HT-29 (cell line): ENCODE measurements at places on chromosomes 12 and 14. TPM values are rescaled to one million over a fixed set of nuclear protein-coding genes. Genes with fewer than 3 reads are reported as not detected.

DNA sequence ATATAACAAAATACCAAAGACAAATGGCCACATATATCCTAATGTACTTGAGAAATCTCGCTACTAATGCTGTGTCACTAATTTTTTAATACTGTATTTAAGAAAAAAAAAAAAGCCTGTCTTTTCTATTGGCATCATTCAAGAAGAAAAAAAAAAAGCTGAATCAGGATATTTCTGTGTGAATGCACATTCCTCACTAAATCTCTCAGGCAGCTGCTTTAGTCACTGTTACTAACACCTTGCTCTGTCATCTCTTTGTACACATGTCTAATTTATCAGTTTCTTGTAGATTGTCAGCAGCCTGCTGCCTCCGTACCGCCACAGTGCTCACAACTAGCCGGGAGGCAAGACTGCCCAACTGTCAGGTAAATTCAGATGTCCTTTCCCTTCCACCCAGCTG, 32.0 kb upstream of the FGD4 start:
- no peak for DNase-seq

GRCh38 chr12:114473717-114474116, 67.8 kb upstream of the TBX5 start:
- DNase-seq = no peak

GRCh38 chr12:106767954-106768822, 6.3 kb upstream of the RIC8B start:
- DNase-seq = no peak

GRCh38 chr14:63910583-63911363, 58.0 kb downstream of the SYNE2 start:
- DNase-seq = no peak

GRCh38 chr14:43356979-43357545, 1150.0 kb downstream of the FSCB start:
- DNase-seq = no peak

Gene AQP2
- 0.10 and 0.21 TPM in 2 replicates for total RNA-seq

GRCh38 chr12:108228746-108229145, 99.7 kb downstream of the WSCD2 start:
- no peak for DNase-seq

- DNase-seq = peak; percentile 41
Measured at GRCh38 chr12:96048393-96048969, 13.1 kb upstream of the LTA4H start.

- DNase-seq = no peak
Measured at GRCh38 chr12:989051-989450, 2.0 kb upstream of the ERC1 start.

Gene MFAP5
- total RNA-seq = not detected in 2 replicates

DNA sequence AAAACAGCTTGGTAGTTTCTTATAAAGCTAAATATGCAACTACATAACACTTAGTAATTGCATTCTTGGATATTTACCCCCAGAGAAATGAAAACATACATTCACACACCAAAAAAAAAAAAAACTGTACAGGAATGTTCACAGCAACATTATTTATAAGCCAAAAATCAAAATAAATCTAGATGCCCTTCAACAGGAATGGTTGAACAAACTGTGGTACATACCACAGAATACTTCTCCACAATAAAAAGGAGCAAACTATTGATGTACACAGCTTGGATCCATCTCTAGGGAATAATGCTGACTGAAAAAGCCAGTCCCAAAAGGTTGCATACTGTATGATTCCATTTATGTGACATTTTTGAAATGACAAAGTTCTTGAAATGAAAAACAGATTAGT, 62.1 kb upstream of the SLC38A4 start:
- no peak for DNase-seq

DNA sequence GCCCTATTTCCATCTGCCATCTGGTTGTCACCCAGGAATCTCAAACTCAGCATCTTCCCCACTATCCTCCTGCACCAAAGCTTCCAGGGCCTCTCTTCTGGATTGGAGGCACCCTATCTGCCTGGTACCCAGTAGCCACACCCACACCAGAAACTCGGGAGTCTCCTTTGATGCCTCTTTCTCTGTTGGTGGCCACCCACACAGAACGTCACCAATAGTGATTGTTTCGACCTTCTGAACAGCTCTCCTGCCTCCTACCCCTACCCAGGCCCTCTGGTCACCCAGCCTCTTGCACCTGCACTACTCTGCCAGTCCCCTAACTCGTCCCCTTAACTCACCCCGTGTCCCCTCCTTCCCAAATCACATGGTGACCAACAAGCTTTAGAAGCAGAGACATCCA, 95.0 kb downstream of the IRF2BPL start:
- DNase-seq = no peak

DNA sequence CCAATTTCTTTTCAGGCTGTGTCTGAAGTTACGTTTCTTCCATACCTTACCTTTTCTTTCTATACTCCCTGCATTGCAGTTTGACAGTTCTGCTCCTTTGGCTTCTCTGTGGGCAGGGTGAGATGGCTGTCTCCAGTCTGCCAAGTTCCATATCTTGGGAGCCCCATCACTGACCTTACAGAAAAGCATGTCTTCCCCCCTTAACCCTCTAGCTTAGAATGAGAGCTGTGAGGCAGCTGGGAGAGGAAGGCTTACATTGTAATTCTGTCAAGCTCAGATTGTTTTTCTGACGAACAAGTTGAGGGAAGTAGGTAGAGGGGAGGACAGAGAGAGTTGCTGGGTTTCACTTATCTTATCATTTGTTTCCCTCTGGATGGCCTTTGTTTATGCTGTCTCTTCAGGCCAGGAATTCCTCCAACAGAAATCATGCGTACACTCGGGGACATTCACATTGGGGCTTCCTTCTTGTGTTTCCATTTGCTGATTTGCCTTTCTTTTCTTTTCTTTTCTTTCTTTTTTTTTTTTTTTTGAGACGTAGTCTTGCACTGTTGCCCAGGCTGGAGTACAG, 9.3 kb downstream of the DAAM1 start:
- no peak for DNase-seq

- DNase-seq = no peak
Measured at GRCh38 chr12:58465418-58465817, 454.9 kb downstream of the LRIG3 start.

DNA sequence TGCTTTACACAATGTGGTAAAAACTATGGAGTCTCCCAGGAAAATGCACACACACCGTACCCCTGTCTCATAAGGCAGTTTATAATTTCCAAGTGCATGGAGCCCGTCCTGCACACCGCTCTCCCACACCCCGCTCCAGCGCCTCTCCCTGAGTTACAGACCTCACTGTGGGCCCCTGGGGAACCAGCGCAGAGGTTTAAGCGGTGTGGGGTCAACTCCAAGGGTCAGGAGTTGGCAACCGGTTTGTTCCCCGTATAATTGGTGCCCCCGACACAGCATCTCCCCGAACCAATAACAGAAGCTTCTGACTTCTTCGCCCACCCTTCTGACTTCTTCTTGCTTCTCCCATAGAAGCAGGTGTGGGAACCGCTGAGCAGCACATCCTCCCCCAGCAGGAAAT, 58.4 kb upstream of the DDX11 start:
- no peak for DNase-seq

- DNase-seq = peak; percentile 19
Measured at GRCh38 chr12:86367137-86367536, 110.9 kb upstream of the MGAT4C start.

DNA sequence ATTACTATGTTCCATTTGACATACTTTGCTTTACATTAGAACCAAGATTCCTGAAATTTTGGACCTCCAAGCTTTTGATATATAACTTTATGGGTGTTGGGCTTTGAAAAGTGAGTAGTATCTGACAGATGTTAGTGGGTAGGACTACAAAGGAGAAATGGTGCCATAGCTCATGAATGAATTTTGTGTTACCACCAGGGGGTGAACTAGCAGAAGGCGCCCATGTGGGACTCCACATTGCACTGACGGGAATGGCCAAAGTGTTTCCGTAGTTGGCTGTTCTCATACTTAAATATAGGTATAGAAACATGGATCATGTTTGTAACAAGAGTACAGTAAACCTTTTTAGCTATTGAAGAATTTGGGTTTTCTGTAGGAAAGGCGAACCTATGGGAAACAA, 337.5 kb downstream of the FLRT2 start:
- DNase-seq = peak; percentile 31

DNA sequence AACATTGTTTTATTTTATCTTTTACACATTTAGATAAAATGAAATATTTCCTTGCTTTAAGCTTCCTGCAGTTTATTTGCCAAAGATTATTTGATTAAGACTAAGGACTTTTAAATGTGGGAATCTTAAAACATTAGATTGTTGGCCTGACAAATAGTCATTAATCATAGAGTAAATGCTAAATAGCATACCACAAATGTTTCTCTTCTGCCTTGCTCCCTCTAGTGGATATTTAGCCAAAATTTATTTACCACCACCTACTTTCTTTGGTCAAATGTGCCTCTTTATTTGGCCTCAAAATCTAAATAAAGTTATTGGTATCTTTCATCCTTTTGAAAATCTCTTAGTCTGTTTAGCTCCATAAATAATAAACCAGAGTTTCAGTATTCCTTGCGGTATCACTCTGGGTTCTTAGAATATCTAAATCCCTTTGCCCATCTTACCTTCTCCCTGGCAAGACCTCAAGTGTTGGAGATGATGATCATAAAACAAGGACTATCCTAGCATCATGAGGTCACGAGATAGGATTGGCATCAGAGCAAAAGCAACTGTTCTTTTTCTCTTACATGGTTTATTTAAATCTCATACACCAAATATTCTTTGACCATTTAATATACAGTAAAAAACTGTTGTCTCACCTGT, 150.6 kb upstream of the AEBP2 start:
- DNase-seq = peak; percentile 51

GRCh38 chr12:6786416-6787094, 2.8 kb upstream of the CD4 start:
- DNase-seq = no peak
